ENCODE measurements at places on chromosomes 1 and 21.

- no peak for DNase-seq
Observed at GRCh38 chr1:12405325-12406210, 175.7 kb downstream of the VPS13D start.

GRCh38 chr1:19153169-19153568 is 56.9 kb downstream of the UBR4 start:
- DNase-seq: no peak

GRCh38 chr1:5415606-5416005 is 576.6 kb downstream of the NPHP4 start:
- no peak for DNase-seq

DNA sequence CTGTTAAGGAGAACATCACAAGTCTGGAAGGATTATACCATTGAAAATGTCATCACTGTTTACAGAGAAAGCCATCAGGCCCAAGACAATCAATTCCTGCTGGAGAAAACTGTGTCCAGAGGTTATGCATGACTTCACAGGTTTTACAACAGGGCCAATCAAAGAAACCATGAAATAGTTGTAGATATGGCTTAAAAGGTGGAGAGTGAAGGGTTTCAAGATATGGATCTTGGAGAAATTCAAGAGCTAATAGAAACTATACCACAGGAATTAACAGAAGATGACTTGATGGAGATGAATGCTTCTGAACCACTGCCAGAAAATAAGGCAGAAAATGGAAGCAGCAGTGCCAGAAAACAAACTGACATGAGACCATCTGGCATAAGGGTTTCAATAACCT is 30.2 kb downstream of the USP1 start:
- no peak for DNase-seq

DNA sequence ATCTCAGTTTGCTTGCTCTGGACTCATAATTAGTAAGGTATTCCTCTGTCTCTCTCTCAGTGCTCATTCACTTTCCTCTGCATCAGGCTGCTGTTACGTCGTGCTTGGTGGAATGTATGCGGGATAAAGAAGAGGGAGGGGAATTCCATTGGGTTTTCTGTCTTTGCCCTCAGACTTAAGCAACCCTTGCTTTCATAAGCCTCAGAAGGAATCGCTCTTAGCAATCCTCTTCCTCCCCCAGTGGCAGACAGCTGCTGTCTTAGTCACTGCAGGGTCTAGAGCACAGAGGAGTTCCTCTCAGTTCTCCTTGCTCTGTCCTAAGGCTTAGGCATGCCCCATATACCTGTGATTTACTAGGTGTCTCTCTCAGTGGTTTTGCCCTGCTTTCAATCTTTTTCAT is 19.1 kb upstream of the NTMT2 start:
- peak; percentile 35 for DNase-seq

GRCh38 chr1:63915121-63915520 is 141.3 kb downstream of the ROR1 start:
- no peak for DNase-seq

- DNase-seq: no peak
Observed at GRCh38 chr1:51875836-51876235, 2.7 kb downstream of the NRDC start.

- DNase-seq: no peak
Observed at GRCh38 chr1:68231627-68232288, 565 bp downstream of the WLS start.

All from left kidney (tissue), 8 donors.